ENCODE measurements at places on chromosomes 7 and 10.

DNA sequence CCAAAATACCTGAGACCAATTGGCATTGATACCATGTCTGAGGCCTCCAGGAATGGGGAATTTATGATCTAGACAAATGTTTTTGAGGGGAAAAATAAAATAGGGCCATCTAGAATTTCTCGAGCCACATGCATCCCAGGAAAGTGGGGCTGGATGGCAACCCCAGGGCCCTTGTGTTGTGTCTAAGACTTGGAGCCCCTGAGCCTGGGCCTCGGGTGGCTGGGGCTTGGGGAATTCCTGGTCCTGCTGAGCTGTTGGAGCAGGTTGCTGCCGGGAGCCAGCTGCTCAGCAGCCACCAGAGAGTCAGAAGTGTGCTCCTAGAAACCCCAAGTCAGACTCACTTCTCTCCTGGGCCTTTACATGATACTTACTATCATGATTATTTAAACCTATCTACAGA is 172.9 kb downstream of the WDR37 start:
- no peak for DNase-seq

DNA sequence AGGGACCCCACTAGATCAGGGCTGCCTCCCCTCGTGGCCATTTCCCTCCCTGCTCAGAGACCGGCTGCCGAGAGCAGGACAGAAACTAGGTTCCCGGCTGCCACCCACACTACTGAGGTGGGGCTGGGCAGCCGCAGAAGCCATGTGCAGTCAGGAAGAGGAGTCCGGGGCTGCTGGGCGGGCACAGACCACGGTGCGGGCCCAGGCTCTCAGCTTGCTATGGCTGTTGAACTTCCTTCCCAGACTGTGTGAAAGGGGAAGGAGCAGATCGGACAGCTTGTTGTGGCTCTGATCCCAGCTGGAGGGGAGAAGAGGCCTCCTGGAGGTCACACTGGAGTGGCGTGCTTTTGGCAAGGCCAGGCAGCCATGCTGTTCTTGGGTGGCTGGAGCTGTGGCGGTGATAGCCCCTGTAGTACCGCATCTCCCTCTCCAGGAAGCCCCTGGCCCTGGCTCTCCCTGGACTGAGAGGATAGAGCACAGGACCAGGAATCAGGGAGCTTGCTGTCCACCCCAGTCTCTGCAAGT is 56.8 kb downstream of the HK1 start:
- DNase-seq: peak; percentile 67

DNA sequence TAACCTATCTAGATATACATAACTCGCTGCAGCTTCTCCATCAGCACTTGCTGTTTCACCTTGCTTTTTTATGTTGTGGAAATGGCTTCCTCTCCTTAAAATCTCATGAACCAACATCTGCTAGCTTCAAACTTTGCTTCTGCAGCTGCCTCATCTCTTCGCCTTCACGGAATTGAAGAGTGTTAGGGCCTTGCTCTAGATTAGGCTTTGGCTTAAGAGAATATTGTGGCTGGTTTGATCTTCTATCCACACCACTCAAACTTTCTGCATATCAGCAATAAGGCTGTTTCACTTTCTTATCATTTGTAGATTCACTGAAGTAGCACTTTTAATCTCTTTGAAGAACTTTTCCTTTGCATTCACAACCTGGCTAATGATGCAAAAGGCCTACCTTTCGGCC is 49.2 kb upstream of the AGR3 start:
- no peak for DNase-seq

GRCh38 chr7:143487566-143487965 is 9.9 kb downstream of the TAS2R41 start:
- DNase-seq: no peak

DNA sequence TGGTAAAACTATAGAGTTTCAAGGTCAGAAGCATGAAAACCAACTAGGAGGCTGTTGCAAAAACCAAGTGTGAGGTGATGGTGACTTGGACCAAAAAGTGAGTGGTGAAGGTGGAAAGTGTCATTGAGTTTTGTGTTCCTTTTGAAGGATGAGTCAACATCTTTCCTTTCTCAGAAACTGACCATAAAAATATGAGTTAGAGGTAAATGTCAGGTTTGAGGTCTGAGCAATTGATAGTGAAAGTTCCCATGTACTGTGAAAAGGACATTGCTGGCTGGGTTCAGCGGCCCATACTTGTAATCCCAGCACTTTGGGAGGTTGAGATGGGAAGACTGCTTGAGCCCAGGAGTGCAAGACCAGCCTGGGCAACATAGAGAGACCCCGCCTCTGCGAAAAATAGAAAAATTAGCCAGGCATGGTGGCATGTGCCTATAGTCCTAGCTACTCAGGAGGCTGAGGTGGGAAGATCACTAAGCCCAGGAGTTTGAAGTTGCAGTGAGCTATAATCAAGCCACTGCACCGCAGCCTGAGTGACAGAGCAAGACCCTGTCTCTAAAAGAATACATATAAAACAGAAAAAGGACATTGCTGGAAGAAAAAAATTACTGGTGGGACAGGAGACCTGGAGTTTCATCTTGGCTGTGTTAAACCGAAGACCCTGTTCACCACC is 89.3 kb upstream of the ARID5B start:
- no peak for DNase-seq

- DNase-seq: no peak
These were observed 9.7 kb downstream of the GET4 start for GRCh38 chr7:885893-886625.

DNA sequence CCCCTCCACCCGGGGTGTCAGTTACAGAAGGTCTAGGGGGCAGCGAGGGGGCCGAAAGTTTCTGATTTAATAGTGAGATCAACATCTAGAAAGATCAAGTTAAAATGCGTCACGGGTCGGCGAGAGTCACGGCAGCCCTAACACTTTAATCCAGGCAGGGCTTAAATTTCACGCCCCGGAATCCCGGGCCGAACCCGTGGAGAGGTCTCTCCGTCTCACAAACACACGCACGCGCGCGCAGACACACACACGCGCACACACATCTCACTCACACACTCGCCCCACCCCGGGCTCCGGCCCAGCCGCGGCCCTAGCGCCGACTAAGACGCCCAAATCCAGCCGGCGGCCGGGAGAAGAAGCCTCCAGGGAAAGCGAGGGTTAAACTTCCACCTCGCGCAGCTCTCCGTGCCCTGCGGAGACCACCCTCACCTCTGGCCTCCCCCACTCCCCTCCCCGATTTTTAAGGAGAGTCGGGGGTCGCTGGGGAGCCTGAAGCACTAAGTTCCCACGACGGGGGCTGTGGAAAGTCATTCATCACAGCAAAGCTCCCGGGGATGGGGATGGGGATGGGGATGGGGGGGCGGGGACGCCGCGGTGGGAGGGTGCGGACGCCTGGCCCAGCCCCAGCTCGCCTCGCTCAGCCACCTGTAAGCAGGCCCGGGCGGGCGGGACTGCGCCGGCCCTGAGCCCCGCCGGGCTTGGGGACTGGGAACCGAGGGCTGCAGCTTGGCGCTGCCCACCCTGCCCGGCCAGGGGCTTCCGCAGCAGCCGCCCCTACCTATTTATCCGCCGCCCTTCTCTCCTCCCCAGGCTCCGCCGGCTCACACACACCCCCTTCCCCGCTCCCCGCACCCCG is 1.6 kb downstream of the PDGFA start:
- no peak for DNase-seq

DNA sequence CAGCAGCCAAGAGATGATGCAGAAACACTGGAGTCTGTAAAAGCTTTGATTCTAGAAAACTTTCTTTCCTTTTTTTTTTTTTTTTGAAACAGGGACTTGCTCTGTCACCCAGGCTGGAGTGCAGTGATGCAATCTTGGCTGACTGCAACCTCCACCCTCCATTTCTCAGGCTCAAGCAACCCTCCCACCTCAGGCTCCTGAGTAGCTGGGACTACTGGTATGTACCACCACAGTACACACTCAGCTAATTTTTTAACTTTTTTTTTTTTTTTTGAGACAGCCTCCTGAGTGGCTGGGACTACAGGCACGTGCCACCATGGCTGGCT is 17.0 kb upstream of the BAG3 start:
- DNase-seq: no peak

GRCh38 chr7:139782932-139783331 is 5.1 kb upstream of the HIPK2 start:
- no peak for DNase-seq

DNA sequence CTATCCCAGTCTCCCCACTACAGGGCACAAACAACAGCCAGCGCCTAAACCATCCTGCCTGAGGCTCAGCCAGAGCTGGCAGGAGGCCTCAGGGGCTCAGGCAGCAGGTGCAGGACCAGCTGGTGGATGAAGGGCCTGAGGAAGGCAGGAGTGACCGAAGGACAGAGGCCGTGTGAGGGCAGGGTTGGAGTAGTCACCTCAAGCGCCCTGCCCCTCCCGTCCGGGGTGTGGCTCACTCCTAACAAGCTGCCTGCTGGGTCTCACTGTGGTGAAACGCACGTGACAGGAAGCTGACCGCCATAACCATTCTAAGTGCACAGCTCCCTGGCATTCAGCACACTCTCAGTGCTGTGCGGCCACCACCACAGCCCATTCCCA is 281.1 kb downstream of the ELFN1 start:
- no peak for DNase-seq

- no peak for DNase-seq
These were observed 6.9 kb upstream of the CYTH3 start for GRCh38 chr7:6279341-6279740.

- no peak for DNase-seq
These were observed 172.5 kb upstream of the SVIL start for GRCh38 chr10:29807163-29807806.

- no peak for DNase-seq
These were observed 199.5 kb upstream of the PFKP start for GRCh38 chr10:2867788-2868299.

GRCh38 chr10:70729763-70730357 is 55.3 kb downstream of the TBATA start:
- DNase-seq: no peak

GRCh38 chr7:51081270-51081890 is 235.2 kb downstream of the COBL start:
- no peak for DNase-seq

DNA sequence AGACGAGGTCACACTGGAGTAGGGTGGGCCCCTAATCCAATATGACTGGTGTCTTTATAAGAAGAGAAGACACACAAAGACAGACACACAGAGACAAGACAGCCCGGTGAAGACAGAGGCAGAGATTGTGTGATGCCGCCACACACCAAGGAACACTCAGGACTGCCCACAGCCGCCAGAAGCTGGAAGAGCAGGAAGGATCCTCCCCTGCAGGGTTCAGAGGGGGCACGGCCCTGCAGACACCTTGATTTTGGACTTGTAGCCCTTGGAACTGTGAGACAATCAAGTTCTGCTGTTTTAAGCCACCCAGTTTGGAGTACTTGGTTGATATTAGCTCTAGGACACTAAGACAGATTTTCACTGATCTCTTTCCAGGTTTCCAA is 72.1 kb upstream of the NANOS1 start:
- no peak for DNase-seq

- no peak for DNase-seq
These were observed 242.7 kb downstream of the FOXP2 start for GRCh38 chr7:114657279-114657678.

- DNase-seq: no peak
These were observed 104.1 kb upstream of the FOXP2 start for GRCh38 chr7:114310345-114311110.

GRCh38 chr7:55574051-55574717 is 1.9 kb upstream of the VOPP1 start:
- no peak for DNase-seq

DNA sequence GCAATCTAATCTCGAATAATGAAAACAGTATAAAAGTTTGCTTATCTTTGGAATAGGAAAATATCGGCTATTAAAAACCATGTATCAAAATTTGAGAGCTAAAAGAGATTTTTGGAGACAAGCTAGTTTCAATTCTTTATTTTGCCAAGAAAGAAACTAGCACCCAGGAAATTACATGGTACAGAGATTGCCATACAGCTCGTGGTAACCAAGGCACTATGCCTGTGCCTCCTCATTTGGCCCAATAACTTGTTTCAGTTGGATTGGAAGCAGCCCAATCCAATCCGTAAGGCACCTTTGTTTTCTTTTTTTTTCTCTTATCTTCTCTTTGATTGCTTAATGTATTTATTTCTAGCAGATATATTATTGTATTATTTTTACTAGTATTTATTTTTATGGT is 55.0 kb downstream of the GNAI1 start:
- no peak for DNase-seq

GRCh38 chr7:81068-81925 is 111.1 kb upstream of the FAM20C start:
- DNase-seq: no peak

DNA sequence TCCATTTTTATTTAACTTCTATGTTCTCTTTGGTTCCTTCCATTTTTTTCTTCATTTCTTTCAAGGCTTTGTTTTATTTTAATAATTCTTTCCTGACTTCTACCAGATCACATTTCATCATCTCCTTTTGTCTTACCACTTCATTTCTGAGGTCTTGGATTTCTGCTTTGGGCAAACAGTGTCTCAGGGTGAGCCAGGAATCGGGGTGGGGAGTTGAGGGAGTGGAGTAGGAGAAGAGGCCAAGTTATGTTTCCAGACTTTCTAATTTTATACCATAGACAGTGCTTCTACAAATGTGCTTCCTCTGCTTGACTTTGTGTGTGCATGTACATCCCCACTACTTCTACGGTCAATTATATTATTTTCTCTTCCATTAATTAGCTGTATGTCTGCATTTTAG is 112.1 kb downstream of the PRKG1 start:
- no peak for DNase-seq

- DNase-seq: no peak
These were observed 1.1 kb downstream of the DEPP1 start for GRCh38 chr10:44977287-44978212.

DNA sequence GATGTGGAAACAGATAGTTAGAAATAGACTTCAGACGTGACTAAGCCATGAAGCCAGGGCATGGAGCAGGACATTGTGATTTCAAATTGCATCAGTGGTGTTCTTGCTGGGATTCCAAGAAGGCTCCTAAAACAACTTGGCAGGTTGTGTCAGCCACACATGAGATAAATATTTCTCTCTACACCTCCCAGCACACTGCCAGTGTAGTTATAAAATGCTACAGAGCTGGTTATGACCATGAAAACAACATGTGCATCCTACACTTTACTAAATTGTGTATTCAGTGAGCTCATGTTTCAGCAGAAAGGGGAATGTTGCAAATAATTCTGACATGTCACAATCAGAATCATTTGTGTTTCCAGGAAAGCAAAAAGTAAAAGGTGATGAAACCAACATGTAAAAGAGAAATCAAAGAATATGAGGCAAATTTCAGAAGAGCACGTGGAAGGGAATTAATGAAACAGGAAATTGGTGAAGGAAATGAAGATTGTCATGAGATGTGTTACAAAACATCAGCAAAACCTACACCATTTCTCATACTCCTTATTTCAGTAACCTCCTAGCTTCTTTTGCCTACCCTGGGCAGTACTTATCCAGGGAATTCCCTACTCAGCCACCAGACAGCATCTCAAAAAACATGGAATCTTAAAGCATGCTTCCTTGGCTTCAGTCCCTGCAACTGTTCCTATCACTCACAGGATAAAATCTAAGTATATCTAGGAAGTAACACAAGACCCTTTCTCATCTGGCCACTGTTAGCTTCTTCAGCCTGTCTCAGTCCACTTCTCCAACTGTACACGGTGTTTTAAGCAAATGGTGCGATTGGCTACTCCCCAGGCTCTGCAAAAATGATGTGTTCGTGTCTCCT is 5.8 kb upstream of the CYP3A7 start:
- no peak for DNase-seq

Data from smooth muscle cell of the brain vasculature (primary cell).